Stimulated activated CD4-positive, alpha-beta T cell treated with anti-CD3 and anti-CD28 coated beads, Interleukin-15, amount 100 ng/mL, for 1 hour (primary cell): ENCODE measurements at places on chromosomes 7 and 10.

- no peak for DNase-seq
Observed at GRCh38 chr10:485776-486175, 203.7 kb downstream of the DIP2C start.

- no peak for DNase-seq
Observed at GRCh38 chr7:66790196-66790595, 49.7 kb downstream of the RABGEF1 start.

DNA sequence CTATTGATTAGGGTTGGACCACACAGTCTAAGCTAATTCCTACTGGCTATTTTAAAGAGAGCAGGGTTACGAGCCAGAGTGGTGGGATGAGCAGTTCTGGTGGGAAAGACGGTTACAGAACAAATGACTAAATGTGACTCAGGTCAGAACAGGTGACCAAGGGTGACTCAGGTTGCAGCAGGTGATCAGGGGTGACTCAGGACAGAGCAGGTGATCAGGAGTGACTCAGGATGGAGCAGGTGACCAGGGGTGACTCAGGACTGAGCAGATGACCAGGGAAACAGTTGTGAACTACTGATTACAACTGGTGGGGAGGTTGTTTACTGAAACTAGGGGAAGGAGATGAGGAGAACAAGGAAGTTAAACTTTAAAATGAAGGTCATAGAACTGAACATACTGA, 366.3 kb downstream of the ABCA13 start:
- DNase-seq, result no peak

- no peak for DNase-seq
Observed at GRCh38 chr10:56085406-56086122, 275.5 kb downstream of the ZWINT start.

DNA sequence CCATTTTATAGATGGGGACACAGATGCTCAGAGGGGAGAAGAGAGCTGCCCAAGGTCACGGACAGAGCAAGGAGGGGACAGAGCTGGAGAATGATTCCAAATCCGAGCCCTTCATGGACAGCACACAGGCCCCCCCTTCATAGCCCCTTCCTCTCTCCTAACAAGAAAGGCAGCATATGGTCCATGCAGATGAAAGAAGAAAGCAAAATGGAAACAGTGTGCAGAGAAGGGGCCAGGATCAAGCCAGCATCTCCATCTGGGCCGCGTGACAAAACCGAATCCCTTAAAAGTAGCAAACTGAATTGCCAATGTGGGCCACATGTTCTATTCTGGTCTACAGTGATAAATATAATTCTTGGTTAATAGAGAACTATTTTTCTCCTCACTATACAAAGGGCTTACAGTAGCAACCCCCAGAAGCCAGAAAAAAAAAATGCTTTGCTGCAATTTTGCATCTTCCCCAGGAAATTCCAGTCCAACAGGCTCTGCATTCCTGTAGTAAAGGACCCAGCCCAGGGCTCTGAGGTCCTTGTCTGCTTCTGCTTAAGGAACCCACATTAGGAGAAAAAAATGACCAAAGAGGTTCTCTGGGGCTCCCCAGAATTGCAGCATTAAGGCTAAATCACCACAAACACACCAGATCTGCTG, 7.8 kb downstream of the CPXM2 start:
- DNase-seq, result no peak

DNA sequence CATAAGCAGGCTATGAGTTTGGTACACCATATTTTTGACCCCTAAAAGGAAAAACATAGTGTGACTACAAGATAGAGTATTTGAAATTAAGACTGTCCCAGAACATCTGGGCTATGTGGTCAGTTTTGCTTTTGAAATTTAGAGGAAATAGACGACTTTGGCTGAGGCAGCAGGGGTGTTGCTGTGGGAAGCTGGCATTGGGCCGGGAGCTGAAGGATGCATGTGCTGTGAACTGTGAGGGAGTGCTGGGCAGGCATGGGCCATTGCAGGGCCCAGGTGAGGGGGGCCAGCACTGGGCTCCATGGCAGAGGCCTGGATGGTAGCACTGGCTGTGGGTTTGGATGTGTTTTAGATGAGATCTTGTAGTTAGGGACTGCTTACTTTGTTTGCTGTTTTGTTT, 168.3 kb downstream of the BMPER start:
- no peak for DNase-seq

DNA sequence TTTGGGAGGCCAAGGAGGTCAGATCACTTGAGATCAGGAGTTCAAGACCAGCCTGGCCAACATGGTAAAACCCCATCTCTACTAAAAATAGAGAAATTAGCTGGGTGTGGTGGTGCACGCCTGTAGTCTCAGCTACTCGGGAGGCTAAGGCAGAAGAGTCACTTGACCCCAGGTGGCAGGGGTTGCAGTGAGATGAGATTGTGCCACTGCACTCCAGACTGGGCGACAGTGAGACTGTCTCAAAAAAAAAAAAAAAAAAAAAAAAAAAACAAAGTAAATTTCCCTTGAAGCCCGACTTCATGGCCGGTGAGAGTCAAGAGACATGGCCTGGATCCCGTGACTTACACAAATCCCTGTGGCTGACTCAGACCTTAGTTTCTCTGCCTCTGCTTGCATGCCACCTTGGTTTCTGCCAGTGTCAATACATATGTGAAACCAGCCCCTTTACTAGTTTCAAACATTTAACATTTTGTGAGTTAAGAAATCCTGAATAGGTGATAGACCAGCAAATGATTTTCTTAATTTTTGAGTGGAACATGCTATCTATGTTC, 62.8 kb downstream of the ZEB1 start:
- no peak for DNase-seq

DNA sequence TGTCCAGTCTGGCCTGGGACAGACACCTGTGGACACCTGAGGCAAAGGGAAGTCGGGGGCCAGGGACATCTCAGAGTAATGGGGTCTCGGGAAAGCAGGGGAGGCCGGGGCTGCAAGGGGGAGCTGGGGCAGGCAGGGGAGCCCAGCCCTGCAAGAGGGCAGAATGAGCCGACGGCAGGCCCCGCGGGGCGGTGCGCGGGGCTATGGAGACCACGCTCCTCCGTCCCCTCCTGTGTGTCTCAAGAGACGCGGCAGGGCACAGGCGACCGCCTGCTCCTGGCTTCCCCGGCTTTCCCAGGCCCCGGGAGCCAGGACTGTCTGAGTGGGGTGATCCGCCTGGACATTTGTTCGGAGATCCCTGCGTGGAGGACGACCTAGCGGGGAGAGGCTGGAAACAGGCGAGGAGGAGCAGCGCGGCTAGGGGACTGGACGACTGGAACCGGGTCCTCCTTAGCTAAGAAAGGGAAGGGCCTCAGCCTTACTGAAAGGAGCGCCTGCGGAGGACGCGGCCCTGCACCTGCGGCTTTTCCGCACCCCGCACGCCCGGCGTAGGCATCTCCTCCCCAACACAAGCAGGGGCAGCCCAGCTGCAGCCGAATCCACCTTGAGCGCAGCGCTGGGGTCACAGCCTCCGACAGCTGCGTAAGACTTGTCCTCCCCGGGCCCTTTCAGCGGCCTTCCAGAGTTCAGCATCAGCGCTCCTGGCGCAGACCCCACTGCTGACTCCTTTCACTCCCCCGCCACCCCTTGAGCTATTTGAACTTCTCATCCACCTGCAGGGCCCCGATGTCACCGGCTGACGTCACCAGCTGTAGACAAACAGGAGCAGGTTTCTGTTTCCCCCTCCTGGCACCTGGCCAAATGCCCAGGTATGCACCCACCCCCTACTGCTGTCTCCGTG, 176.4 kb downstream of the ZNF248 start:
- no peak for DNase-seq

DNA sequence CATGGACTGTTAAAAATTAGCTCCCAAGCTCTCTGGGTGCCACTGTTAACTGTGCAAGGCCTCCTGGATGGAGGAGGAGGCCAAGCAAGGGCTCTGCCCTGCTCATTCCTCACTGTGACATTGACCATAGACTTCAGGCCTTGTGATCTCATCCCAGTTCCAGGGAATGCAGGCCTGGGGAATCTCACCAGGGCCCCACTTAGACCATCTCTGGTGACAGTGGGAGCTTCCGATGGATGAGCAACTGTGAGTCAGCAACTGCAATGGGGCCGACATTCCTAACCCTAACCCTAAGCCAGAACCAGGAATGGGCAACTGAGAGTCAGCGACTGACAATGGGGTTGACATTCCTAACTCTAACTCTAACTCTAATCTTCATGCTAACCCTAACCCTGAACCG, 50.4 kb upstream of the MSMB start:
- DNase-seq, result no peak

DNA sequence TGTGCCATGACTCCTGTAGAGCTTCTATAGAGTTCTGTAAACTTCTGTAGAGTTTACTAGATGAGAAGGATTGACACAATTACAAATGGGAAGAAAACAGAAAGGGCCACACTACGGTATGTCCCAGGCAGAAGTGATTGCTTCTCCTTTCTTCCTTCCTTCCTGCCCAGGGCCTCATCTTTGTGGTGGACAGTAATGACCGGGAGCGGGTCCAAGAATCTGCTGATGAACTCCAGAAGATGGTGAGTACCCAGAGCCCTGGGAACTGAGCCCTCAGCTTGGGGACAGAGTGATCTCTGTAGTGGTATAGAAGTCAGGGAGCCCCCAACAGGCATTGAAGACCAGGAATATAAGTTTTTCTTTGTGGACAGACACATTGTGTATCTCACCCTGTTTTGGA, 1.7 kb downstream of the ARF5 start:
- DNase-seq, result no peak

DNA sequence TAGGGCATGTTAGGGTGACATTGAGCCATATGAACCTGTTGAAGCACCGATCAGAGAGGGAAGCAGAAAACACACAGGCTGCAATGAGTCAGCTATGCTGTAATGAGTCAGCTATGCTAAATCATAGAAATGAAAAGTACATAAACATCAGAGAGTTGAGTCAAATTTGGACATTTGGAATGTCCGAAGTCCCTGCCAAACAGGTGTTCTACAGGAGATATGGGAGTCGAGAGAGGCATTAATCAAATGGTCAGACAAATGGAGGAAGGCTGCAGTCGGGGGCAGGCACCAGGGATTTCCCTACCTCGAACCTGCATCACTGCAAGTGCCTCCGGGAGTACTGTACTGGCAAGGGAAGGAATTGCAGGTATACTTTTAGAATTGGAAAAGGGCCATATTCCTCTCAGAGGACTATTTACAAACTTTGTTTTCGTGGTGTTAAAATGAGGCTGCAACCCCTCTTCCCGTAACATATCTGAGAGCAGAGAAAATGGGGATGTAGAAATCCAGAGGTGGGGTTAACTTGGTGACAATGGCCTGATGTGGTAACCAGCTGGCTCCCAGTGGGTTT, 8.8 kb upstream of the ZC3HAV1 start:
- DNase-seq, result no peak

GRCh38 chr7:105743351-105744090, 132.9 kb downstream of the ATXN7L1 start:
- DNase-seq, result no peak

- DNase-seq, result no peak
Observed at GRCh38 chr7:95539426-95539825, 53.7 kb downstream of the ASB4 start.

DNA sequence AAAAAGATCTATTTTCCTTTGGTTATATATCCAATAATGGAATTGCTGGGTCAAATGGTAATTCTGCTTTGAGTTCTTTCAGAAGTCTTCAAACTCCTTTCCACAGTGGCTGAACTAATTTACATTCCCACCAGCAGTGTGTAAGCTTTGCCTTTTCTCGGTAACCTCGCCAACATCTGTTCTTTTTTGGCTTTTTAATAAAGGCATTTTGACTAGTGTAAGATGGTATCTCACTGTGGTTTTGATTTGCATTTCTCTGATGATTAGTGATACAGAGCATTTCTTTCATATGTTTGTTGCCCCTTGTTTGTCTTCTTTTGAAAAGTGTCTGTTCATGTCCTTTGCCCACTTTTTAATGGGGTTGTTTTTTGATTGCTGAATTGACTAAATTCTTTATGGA, 285.0 kb downstream of the MALRD1 start:
- DNase-seq, result no peak

GRCh38 chr7:134587750-134588149, 38.8 kb downstream of the AKR1B15 start:
- no peak for DNase-seq

- no peak for DNase-seq
Observed at GRCh38 chr7:31651234-31652062, 35.6 kb upstream of the PPP1R17 start.

GRCh38 chr10:71447676-71448075, 51.0 kb downstream of the CDH23 start:
- DNase-seq, result no peak

- no peak for DNase-seq
Observed at GRCh38 chr7:106048706-106049020, 63.4 kb downstream of the SYPL1 start.

GRCh38 chr7:111647881-111648280, 85.6 kb upstream of the IMMP2L start:
- DNase-seq, result no peak

DNA sequence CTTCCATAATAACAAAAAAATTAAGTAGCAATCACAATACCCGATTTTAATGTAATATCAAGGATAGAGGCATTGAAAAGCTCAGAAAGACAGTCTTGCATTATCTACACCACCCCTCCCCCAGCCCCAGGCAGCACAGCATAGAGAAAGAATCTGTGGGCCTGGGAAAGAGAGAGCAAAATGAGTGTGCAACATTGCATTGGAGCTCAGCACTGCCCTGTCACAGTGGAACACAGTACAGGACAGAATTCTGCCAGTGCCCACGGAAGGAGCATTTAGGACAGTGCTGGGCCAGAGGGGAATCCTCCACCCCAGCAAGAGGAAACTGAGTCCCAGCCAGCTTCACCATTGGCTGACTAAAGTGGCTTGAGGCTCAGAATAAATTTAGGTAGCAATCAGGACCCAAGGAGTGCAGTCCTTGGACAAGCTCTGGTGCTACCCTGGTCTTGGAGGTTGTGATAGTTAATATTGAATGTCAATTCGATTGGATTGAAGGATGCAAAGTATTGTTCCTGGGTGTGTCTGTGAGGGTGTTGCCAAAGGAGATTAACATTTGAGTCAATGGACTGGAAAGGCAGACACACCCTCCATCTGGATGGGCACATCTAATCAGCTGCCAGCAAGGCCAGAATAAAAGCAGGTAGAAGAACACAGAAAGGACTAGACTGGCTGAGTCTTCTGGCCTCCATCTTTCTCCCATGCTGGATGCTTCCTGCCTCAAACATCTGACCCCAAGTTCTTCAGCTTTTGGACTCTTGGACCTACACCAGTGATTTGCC, 234.4 kb downstream of the ANK3 start:
- DNase-seq, result no peak

DNA sequence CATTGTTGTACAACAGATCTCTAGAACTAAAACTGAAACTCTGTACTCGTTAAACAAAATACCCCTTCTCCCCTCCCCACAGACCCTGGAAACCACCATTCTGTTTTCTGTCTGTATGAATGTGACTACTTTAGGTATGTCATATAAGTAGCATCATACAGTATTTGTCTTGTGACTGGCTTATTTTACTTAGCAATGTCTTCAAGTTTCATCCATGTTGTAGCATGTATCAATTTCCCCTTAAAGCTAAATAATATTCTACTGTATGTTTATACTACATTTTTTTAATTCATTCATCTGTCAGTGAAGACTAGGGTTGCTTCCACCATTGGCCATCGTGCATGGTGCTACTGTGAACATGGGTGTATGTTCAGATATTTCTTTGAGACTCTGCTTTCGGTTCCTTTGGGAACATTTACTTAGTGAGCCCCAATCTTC, 71.2 kb upstream of the RPA3 start:
- no peak for DNase-seq

GRCh38 chr7:8205031-8205387, 57.0 kb downstream of the ICA1 start:
- no peak for DNase-seq
